Stimulated activated CD4-positive, alpha-beta T cell treated with anti-CD3 and anti-CD28 coated beads, Interleukin-12 subunit alpha, Interleukin-12 subunit beta, amount 100 ng/mL, for 4 hours (primary cell): ENCODE measurements at places on chromosomes 1 and 21.

GRCh38 chr1:2547210-2548067, 8.7 kb upstream of the TNFRSF14 start:
- DNase-seq, result peak; percentile 34

- no peak for DNase-seq
Measured at GRCh38 chr1:172340520-172340919, 80.0 kb upstream of the C1orf105 start.

DNA sequence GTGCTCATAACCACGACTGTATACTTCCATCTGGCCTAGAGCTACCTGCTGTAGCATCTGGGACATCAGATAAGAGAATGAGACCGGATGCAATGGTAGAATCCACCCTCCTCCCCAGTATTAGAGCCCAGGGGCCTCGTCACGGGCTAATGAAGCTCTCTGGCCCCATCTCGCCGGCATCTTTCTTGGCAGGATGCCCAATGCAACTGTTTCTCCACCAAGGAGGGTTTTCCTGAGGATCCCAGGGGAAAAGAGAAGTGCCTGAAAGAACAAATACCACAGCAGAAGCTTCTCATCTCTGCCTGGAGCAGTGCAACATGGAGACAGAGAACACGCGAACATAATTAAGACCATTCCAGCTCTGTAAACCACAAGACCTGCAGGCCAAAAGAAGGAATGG, 80.0 kb downstream of the VWA5B1 start:
- DNase-seq, result no peak

GRCh38 chr1:15524021-15524282, at the start of gene CASP9:
CASP9 (minus strand) TSS chr1:15524215; CDS start chr1:15524200, 15 bp downstream.
- no peak for DNase-seq

DNA sequence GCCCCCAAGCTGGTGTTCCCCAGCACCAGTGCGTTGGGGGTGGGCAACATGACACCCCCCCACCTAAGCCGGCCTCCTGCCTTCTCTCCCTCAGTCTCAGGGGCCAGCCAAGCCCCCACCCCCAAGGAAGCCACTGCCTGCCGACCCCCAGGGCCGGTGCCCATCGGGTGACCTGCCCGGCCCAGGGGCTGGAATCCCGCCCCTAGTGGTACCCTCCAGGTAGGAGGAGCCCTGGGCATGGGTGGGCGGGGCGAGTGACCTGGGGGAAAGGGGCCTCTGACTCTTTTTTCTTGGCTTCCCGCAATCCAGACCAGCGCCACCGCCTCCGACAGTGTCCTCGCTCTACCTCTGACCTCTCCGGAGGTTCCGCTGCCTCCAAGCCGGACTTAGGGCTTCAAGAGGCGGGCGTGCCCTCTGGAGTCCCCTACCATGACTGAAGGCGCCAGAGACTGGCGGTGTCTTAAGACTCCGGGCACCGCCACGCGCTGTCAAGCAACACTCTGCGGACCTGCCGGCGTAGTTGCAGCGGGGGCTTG, 1.3 kb upstream of the EFNA4 start:
- DNase-seq, result no peak

GRCh38 chr1:31372051-31372450, 825 bp downstream of the FABP3 start:
- DNase-seq, result no peak
